Kidney (tissue), 22 donors: ENCODE measurements at places on chromosomes 7 and 10. TPM values are rescaled to one million over a fixed set of nuclear protein-coding genes. Genes with fewer than 3 reads are reported as not detected.

Gene FAM171A1
- polyA plus RNA-seq, result 30.4 TPM

Gene MYH16
- polyA plus RNA-seq, result not detected

Gene NUPR2
- polyA plus RNA-seq, result 39.6 TPM

Gene HTR5A
- polyA plus RNA-seq, result not detected

Gene ATOH7
- 0.45 TPM for polyA plus RNA-seq

Gene KIF20B
- 0.67 TPM for polyA plus RNA-seq

Gene ORAI2
- polyA plus RNA-seq, result 13.8 TPM

Gene ETV1
- polyA plus RNA-seq, result 2.0 TPM

Gene CLRN3
- 42.1 TPM for polyA plus RNA-seq

Gene FAM25G
- polyA plus RNA-seq, result not detected

Gene EVX1
- 0.62 TPM for polyA plus RNA-seq

Gene ZNF485
- 1.8 TPM for polyA plus RNA-seq

Gene PILRA
- 15.4 TPM for polyA plus RNA-seq

Gene BHLHA15
- not detected for polyA plus RNA-seq

Gene TBX20
- polyA plus RNA-seq, result not detected

Gene FKBP6
- polyA plus RNA-seq, result not detected

Gene SPDYE1
- not detected for polyA plus RNA-seq

Gene EN2
- polyA plus RNA-seq, result not detected

Gene PGAM2
- polyA plus RNA-seq, result 37.7 TPM

Gene FAM131B
- polyA plus RNA-seq, result 0.19 TPM

Gene SPAM1
- not detected for polyA plus RNA-seq

Gene STAM
- 10.3 TPM for polyA plus RNA-seq

Gene EPHA1
- polyA plus RNA-seq, result 6.9 TPM

Gene HOXA4
- 13.0 TPM for polyA plus RNA-seq

Gene ADCY1
- 2.9 TPM for polyA plus RNA-seq

Gene EBF3
- polyA plus RNA-seq, result 0.09 TPM

Gene ANXA8L1
- polyA plus RNA-seq, result not detected

Gene MPP7
- polyA plus RNA-seq, result 6.8 TPM

Gene CPA2
- not detected for polyA plus RNA-seq

Gene CPEB3
- 2.3 TPM for polyA plus RNA-seq

Gene DPCD
- polyA plus RNA-seq, result 63.1 TPM

Gene GPR26
- not detected for polyA plus RNA-seq

Gene SLC25A40
- 11.2 TPM for polyA plus RNA-seq

Gene WNT8B
- polyA plus RNA-seq, result 0.60 TPM

Gene TFR2
- polyA plus RNA-seq, result 0.22 TPM
